ENCODE measurements at places on chromosomes 6 and 20.

DNA sequence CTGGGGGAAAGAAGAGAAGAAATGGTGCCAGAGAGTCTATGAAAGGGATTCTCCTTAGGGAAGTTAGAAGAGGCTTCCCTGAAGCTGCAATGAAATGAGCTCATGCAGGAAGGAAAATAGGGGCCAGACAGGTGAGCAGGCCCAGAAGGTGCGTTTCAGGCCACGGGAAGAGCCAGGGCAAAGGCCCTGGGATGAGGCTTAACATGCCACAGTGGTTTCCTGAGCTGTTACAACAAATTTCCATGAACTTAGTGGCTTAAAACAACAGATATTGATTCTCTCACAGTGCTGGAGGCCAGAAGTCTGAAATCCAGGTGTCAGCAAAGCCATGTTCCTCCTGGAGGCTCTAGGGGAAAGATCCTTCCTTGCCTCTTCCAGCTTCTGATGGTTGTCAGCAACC lies 167.9 kb downstream of the TFAP2C start:
- no peak for DNase-seq

- DNase-seq: no peak
Observed at GRCh38 chr6:30135757-30136156, at the start of gene TRIM40. TSS of gene TRIM40 (plus strand) at chr6:30136140. CDS start at chr6:30137037, 897 bp downstream.

DNA sequence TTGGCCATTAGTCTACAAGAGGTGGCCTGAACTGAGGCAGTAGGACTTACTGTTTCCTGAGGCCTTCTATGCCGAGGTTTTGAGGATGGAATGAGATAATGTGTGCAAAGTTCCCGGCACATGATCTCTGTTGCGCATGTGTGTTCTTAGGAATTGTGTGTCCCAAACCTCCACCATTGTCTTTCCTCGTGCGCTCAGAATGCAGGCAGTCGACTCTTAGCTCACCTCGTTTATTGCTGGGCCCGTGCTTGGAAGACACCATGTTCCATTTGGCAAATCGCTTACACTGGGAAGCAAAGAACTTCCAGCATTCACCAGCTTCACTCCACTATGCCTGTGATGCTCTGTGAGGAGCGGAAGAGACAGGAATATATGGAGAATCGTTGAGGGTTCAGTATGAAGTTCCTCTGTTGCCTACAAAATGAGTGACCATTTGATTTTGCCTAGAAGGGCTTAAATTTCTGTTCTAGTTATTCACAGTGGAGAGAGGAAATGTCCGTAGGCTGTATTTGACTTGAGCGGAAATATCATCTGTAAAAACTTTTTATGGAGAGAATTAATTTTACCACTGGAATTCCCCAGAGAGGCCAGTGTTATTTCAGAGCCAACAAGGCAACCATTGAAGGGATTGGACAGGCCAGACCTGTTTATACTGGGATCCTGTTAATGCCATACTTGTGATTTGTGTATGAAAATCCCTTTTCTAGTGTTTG lies 75.7 kb upstream of the CLDN20 start:
- DNase-seq: no peak

DNA sequence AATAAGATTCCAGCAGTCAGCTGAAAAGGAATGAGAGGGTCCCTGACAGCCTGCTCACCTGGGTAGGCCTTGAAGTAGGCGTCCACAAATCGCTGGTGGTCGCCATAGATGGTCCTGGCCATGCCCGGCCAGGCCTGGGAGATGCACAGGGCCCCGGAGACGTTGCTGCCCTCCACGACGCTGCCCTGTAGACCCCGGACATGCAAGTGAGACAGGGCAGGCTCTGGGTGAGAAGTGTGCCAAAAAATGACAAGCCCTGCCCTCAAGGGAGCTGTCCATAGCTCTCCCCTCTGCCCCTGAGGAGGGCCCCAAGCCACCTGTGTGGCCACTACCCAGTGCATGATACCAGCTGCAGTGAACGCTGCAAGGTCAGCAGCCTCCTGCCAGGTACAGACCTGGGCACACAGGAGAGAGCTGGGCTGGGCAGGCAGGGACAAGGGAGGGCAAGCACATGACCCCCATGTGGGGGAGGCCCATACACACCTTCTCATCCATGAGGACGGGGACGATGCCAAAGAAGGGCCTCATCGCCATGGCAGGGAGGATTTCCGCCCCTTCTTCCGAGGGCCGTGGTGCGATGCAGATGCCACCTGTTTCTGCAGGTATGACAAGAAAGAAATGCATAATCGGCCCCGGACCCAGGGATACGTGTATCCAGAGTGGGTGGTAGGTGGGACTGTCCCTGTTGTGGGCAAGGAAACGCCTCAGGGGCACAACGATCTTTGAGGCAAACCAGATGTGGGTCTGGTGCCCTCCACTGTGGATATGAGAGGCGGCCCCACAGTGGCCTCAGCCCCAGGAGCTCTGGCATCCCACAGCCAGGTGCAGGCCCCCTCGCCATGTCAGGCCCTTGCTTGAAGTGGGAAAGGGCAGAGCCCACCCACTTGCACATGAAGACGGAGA lies 21.2 kb upstream of the APMAP start:
- DNase-seq: no peak

GRCh38 chr20:48705240-48706115 lies 122.3 kb downstream of the PREX1 start:
- no peak for DNase-seq

GRCh38 chr6:149950423-149950822 lies 8.6 kb downstream of the ULBP2 start:
- no peak for DNase-seq

GRCh38 chr6:4516206-4516605 lies 260.0 kb upstream of the CDYL start:
- no peak for DNase-seq

DNA sequence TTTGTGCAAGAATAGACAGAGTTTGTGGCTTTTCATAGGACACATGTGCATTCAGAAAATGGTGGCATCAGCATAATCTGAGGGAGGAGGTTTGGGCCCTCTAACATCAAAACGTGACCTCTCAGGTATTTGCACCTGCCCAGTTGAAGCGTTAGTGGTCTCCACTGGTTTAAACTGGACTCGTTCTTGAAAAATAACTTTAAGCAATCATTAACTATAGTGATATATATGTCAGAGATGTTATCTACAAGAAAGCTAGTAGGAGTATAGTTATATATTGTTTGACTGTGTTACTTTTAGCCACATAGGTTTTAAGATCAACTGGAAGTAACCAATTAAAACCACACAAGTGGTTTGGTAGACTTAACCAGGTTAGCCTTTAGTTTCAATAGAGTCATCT lies 607.4 kb downstream of the MAFB start:
- DNase-seq: no peak

GRCh38 chr20:39853636-39854035 lies 835.4 kb downstream of the MAFB start:
- no peak for DNase-seq

Data from stimulated activated CD8-positive, alpha-beta memory T cell treated with anti-CD3 and anti-CD28 coated beads, Interleukin-2, amount 100 ng/mL, for 1 hour (primary cell).